ENCODE measurements at places on chromosomes 2 and 18.

DNA sequence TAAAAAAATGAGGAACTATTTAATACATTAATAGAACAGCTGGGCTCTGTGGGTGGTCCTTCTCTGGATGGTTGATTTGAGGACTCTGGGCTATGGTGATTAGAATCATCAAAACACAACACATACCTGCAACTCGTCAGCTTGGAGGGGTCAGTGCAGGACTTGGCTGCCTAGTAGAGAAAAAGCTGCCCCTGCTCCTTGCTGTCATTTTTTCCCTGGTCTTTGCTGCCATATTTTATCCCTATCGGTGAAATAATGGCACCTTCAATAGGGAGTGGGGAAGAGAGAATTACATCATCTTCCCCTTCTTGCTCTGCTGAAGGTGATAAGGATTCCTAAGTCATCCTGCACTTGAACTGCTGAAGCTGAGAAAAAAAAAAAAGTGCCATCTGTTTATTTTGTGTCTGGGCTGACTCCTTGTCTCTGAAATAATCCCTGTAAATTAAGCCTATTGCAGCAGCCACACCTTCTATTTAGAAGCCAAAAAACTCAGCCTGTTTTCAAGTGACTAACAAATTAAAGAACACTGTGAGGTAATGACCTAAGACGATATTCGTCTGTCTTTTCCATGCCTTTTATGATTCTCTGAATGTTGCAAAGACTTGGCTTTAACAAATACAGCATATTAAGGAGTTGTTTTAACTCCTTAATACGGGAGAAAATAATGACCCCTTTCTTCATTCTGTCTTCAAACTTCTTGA is 89.3 kb downstream of the ACVR1 start:
- DNase-seq: no peak

DNA sequence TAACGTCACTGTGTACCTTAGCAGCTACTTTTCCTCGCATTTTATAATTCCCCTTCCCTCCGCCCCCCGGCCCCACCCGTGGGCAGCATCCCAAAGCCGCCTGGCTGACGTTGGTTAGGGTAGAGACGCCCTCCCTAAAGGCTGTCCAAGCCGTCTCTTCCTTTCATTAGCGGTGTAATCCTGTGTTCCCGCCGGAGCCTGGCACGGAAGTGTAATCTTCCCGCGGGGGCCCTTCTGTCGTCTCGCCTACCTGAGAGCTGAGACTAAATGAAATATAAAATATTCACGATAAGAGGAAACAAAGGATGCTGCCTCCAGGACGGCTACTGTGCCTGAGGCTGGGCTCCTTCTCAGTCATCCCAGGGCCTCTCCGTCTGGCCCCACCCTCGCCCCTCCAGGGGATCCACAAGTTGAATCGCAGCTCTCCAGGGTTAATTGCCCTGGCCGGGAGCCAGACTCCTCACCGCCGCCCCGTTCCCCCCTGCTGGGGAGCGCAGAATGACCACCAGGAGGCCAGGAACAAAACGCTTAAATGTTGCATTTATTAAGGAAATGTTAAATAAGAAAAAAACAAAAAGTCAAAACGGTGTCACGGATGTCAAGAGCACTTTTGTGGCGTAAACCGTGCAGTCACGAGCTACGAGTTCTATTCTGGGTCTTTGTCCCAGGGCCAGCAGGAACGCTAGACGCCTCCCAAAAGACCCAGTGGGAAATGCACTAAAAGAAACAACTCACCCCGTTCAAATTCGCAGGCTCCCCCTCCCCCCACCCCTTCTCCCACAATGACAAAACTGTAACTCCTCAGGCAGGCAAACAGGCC is 1.5 kb downstream of the RPRM start:
- no peak for DNase-seq

DNA sequence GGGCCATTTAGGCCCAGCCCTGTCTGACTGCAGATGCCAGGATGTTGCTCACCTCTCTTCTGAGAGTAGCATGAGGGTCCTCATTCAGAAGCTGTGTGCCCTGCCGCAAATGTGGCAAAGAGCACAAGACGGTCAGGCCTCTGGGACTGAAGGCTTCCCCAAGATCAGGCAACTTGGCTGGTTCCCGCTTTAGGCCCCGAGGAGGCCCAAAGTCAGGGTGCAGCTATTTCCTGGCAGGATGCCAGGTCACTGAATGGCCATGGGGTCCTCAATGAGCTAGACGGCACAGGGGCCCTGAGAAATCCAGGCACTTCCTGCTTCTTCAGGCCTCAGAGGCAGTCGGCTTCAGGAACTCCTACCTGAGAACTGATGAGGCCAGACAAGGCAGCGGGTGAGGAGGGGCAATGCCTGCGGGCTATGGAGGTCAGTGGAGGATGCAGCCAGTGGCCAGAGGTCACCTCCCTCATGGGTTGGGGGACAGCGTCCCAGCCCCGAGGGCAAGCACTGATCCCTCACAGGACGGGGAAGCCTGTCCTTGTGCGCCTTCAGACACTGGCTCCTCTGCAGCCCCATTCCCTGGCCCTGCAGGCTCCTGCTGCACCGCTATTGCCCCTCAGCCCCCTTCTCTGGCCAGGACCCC is 44.9 kb downstream of the LMAN2L start:
- DNase-seq: no peak

- DNase-seq: no peak
Measured at GRCh38 chr18:31702449-31702848, 18.1 kb upstream of the B4GALT6 start.

DNA sequence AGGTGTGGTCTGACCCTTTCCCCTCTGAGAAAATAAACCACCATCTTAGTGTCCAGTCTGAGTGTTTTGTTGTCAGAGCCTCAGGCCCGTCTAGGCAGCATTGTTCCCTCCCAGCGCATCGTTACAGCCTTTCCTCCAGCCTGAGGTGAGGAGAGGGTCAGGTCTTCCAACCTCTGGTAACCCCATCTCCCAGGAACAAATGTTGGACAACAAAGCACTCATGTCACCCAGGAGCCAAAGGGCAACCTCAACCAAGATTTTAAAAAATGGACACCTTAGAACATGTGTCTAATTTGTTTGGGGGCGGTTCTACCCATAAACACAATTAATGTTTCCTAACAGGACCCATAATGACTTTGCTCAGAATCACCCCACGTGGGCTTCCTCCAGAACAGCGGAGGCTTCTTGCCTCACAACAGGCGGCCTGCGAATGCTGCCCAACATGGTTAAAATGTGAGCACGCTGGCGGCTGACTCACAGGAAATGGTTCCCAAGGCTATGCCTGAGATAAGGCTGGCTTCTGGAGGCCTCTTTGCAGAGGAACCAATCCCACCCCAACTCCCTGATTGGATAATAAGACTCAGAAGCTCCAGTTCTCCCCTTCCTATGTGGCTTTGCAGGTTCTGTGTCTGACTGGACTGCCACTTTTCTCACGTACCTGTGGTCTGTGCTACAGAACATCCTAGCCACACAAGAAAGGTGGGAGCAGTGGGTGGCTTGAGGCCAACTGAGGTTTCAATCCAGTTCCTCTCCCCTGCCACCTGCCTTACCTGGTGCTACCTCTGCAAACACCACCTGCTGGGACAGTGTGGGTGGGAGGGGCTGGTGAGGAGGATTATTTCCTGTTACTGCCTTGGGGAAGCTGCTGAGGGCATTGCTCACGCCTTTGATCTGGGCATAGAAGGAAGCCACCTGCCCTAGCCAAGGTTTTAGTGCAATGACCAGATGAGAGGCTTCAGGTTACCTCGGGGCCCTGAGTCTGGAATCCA is 108.8 kb downstream of the B3GNT2 start:
- no peak for DNase-seq

- no peak for DNase-seq
Measured at GRCh38 chr2:23118313-23118712, 266.7 kb upstream of the KLHL29 start.

GRCh38 chr2:152336854-152337510 is 2.0 kb downstream of the FMNL2 start:
- no peak for DNase-seq

- DNase-seq: no peak
Measured at GRCh38 chr2:121831841-121832240, 76.4 kb downstream of the TSN start.

DNA sequence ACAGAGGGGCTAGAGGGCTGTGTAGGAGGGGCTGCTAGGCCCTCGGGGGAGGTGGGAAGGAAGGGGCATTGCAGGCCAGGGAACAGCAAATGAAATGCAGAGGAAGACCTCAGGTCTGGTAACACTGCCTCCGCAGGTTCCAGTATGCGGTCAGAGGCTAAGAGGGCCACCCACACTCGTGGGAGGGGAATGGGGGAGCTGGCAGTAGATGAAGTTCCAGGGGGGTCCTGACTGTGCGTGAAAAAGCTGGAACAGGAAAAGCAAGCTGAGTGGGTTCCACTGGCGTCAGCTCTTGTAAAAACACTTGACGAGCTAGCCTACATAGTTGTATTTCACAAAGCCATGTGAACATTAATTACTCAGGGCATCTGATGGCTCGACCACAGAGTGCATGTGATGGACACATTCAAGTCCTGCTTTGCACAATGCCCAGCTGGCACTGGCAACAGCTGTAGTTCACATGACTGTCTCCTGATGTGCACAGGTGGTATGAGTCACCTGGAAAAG is 29.0 kb upstream of the PTPN4 start:
- no peak for DNase-seq
